ENCODE measurements at places on chromosomes 6 and 20.

DNA sequence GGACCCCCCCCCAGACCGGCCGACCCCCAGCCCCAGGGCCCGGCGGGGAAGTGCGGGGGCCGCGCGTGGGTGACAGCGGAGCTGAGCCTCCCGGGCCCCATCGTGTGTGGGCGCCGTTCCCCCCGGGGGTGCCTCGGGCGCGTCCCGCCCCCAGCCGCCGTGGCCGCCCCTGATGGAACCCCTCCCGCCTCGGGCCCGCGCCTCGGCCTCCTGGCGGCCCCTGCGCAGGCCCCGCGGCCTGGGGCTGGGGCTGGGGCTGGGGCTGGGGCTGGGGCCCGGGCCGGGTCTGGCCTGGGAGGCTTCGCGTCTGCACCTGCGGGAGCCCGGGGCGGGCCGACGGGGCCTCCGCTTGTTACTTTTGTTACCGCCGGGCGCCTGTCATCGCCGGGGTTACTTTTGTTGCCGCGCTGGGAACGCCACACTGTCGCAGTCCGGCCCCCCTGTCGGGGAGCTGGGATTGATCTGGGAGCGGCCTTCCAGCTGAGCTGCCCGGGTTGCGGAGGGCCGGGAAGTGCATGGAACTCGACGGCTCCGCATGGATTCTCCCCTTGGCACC, 598 bp downstream of the OGFR start:
- no peak for DNase-seq

- DNase-seq, result no peak
Measured at GRCh38 chr20:37567671-37568588, 40.3 kb upstream of the BLCAP start.

DNA sequence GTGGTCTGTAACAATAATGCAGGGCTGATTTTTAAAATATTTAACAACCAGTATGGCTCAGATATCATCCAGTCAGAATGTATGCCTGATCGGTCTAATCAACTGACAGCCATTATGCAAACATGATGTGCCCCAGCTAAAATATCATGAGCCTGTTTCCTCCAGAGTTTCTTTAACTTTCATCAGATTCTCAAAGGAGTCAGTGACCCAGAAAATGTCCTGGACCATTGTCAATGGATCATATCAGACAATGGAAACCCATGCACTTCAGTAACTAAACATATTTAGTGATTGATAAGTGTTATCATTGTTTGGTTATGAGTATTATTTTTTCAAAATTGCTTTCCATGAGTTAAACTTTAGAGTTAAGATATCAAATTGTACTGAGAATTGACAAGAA, 173.5 kb downstream of the LMBRD1 start:
- DNase-seq, result no peak

DNA sequence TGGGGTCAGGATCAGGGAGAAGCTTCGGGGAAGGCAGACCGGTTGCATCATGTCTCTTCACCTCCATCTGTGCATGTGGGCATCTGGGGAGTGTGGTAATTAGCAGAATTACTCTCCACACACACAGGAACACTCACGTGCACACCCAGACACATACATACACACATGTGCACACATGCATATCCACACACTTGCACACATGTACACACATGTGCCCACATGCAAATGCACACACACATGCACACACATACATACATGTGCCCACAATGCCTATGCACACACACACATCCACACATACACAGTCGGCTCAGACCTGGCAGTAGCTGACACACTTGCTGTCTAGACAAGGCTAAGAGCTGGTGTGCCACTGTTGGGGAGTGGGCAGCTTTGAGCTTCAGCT, 212.3 kb upstream of the PMEPA1 start:
- DNase-seq, result no peak

- DNase-seq, result no peak
Measured at GRCh38 chr6:23890543-23891227, 235.3 kb upstream of the NRSN1 start.

GRCh38 chr6:169263374-169263773, 9.7 kb upstream of the THBS2 start:
- DNase-seq, result no peak

GRCh38 chr6:87501809-87502572, 29.2 kb downstream of the SLC35A1 start:
- DNase-seq, result no peak

DNA sequence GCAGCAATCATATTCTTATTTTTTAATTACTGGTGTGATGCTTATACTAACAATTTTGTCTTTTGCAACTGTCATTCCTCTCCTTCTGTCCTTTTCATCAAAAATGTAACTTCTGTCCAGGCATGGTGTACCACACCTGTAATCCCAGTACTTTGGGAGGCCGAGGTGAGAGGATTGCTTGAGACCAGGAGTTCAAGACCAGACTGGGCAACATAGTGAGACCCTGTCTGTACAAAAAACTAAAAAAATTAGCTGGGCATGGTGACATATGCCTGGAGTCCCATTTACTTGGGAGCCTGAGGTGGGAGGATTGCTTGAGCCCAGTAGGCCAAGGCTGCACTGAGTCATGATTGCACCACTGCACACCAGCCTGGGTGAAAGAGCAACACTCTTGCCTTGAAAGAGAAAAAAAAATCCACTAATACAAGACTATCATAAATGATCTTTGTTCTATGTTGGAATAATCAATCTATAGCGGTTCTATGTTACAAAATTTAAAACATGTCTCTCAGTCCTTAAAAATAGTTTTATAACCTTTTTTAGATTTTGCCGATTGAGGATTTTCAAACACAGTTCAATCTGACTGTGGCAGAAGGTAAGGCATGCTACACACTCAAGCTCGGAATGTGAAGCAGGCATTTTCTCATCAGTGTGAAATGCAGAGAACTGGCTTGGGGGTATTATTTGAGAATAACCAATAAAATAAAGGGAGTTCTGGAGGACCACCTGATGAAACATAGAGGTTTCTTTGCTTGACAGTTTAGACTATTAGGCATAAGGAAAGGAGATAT, 70.4 kb downstream of the ENPP1 start:
- no peak for DNase-seq

DNA sequence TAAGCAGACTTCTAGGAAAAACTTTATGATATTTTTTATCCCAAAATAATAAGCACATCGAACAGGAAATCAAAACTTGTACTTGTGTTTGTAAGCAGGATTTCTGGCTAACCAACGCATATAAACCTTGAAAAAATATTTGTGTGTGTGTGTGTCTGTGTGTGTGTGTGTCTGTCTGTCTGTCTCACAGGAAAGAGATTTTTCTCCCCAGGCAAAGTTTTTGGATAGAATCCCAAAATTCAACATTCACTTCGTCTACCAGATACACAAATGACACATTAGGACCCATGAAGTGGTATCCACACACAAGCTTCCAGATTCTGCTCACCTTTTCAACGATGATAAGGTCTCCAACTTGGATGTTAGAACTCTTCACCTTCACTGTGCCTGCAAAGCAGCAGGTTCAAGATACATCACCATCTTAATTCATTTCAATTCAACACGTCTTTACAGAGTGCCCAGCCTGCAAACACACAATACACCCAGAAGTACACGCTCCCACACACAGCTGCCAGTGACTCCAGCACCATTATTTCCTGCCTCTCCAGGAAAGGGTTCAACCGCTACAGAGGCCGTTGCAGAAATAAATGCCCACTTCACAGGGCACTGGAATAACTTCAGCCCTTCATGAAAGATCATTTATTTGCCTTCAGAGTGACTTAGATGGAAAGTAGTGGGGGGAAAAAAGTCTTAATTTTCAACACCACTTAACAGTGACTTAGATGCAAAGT, 70.9 kb downstream of the ATP9A start:
- DNase-seq, result no peak

- peak; percentile 65 for DNase-seq
Measured at GRCh38 chr20:36792422-36792821, 18.9 kb upstream of the DSN1 start.

GRCh38 chr20:25274481-25274880, 26.6 kb downstream of the PYGB start:
- no peak for DNase-seq

DNA sequence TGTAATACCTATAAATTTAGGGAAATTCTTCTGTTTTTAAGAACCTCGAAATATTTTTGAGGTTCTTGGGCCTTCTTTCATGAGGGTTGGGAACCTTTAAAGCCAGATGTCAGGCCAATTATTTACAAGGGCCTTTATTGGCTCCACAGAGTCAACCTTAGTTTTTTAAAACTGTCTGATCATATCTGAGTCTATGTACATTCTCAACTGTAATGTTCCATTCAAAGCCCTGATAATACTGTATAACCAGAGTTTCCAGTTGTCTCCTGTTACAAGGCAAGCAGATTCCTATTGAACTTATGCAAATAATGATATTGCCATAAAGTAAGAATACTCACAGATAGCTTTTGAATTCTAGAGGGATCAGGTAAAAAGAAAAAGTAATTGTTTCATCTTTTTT, 545.5 kb downstream of the EPM2A start:
- peak; percentile 12 for DNase-seq

DNA sequence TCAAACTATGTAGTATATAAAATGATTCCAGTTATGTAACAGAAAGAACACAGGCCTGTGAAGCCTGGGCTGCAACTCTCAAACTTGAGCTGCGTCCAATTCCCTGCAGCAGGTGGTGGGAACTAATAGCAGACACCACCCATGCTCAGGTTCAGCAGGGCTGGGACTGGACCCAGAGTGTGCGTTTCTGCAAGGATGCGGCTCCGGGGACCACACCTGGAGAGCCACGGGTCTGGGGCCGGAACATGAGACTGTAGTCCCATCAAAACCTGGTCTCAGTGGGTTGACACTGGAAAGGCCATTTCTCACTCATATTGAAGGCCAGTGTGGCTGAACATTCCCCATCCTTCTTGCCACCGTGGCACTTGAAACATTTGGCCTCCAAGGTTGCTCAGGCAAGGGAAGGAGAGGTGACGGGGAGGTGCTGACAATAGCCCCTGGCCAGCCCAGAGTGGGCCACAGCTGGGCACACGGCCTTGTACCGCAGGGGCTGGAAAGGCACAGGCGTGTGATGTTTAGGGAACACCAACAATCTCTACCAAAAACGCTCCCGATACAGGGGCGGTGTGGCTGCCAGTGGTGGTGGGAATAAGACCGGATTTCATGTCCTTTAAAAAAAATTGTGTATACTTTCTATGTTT, 38.0 kb downstream of the FRMD1 start:
- no peak for DNase-seq

- DNase-seq, result no peak
Measured at GRCh38 chr20:36010825-36011224, 42.4 kb downstream of the CNBD2 start.

GRCh38 chr6:79167931-79168694, 66.4 kb downstream of the HMGN3 start:
- no peak for DNase-seq

DNA sequence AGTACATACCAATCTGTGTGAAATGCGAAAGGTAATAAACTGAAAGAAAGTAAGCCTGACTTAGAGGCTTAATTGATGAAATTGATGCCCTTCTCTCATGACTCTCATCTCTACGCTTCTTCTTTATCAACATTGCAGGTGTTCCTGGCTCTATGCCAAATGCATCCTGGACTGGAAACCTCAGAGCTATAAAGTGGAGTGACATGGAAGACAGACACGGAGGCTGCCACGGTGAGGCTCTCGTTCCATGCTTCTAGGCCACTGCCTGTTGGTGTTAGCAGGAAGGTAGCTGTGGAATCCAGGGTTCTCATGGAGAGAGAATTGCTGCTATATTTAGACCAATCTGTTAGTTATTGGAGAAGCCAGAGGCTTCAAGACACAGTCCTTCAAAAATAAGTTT, 73.2 kb downstream of the C6orf52 start:
- DNase-seq, result no peak

DNA sequence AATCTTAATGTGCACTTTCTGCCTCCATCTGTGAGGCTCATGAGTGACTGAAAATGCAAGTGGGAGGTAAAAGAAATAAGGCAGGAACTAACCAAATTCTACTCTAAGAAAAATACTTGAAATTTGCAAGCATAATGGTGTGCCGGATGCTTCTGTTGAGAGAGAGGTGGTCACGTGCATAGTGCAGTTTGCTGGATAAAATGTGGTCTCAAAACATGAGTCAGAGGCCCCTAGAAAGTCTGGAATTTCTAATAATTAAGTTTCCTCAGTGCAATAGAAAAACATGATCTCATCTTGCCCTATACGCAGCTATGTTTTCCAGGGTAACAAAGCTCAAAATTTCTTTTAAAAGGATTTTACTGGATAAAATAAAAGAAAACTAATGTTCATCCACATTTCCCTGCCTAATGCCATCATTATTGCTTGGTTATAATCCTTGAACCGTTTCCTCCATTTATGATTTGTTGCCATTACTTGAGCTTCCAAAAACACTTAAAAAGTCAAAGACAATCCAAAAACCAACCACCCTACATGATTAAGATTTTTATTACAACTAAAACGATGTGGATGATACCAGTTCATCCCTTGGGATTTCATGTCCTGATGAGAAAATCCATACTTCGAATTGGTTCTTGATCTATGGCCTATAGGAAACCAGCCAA, 351.7 kb upstream of the ARID1B start:
- no peak for DNase-seq

DNA sequence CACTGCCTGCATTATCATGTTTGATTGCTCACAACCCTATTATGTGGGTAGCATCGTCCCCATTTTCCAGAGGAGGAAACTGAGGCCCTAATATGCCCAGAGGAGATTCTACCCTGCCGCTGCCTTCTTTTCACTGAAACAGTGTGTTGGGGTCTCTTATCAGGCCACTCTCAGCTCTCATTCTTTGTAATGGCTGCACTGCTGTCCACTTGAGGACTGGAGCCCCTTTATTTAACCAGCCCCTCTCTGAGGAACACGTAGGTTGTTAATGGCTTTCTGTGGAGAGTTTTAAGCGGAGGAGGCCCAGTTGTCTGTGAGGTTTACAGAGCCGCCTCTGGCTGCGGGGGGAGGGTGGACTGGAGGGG, 32.5 kb downstream of the SRC start:
- DNase-seq, result no peak

DNA sequence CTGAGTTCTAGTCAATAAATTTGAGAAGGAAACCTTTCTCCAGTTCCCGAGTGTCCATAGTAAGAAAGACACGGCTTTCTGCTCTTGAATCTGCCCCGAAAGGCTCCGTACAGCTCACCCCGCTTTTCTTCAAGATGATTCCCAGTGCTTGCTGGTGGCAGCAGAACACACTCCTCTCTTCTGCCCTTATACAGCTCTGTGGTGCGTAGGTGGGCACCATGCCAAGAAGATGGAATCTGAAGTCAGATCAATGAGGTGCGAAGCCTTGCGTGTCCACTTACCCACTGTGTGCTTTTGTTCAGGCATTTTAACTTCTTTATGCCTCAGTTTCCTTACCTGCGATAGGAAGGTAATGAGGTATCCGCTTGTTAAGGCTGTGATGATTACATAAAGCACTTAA, 142.2 kb downstream of the WDR27 start:
- no peak for DNase-seq

Data from HuH-7.5 (cell line).